Stimulated activated CD8-positive, alpha-beta memory T cell treated with anti-CD3 and anti-CD28 coated beads, Interleukin-4, amount 100 ng/mL, for 24 hours (primary cell): ENCODE measurements at places on chromosomes 13 and 19.

DNA sequence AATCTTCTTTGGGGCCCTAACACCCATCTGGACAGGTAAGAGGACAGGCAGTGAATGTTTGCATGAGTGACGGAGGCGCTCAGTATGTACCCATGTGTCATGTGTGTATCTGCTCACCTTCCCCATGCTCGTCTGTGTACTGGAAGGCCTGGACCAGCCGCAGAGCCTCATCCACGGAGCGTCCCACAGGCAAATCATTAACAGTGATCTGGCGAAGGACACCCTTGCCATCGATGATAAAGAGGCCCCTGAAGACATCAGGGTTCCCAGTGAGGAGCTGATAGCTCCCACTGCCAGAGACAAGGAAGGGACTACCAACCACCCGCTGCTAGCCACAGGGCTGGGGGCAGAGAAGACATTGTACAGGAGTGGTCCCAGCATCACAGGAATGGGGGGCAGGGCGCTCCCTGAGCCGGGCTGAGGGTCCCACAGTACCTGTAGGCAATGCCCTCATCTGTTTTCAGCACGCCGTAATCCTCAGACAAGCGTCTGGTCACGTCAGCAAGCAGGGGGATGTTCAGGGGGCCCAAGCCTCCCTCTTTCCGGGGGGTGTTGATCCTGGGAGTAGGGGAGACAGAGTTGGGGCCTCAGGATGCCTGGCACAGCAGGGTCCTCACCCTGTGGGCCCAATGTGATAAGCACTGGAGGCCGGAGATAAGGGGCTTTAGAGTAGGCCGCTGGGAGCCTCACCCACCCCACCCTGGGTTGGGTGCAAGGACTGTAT, 1.7 kb downstream of the PRDX2 start:
- no peak for DNase-seq

DNA sequence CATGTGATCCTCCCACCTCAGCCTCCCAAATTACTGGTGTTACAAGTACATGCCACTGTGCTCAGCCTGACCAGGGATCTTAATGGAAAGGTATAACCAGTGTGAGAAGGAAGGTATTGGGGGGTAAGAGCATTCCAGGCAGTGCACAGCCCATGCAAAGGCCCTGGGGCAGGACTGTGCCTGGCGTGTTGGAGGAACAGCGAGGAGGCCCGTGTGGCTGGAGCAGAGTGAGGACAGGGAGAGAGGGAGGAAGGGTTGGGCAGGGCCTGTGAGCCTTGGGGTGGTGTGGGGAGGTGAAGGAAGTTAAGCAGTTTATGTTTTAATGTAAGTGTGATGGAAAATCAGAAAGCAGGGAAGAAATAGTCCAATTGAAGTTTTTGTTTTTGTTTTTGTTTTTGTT, 1.6 kb downstream of the TMIGD2 start:
- DNase-seq = no peak

DNA sequence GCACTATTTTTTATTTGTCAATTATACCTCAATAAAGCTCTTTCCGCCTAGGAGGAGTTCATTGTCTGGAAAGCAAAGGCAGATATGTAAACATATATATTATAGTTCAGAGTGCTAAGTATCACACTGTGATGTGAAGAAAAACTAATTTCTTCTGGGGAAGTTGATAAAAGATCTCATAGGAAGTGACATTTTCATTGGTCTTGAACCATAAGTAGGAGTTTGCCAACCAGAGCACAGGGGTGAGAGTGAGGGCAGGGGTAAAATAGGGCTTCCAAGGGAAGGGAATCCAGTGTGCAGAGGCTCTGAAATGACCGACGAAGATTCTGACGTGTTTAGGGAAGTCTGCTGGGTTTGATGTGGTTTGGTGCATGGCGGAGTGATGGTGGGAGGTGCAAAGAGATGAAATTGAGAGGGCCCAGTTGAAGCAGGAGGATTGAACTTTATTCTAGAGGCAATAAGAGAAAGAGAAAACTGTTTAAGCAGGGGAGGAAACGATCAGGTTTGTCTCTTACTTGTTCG, 780 bp upstream of the GTF2F2 start:
- DNase-seq = peak; percentile 36

- DNase-seq = no peak
Measured at GRCh38 chr13:47707414-47707813, 293.7 kb downstream of the SUCLA2 start.

- no peak for DNase-seq
Measured at GRCh38 chr13:36456577-36456976, 24.3 kb downstream of the CCNA1 start.

DNA sequence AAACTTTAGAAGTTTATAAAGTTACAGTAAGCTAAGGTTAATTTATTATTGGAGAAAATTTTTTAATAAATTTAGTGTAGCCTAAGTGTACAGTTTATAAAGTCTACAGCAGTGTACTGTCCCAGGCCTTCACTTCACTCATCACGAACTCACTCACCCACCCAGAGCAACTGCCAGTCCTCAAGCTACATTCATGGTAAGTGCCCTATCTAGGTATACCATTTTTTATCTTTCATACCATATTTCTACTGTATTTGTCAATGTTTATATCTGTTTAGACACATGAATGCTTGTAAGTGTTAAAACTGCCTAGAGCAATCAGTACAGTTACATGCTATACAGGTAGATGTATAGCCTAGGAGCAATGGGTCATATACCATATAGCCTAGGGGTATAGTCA, 12.5 kb downstream of the INTS6 start:
- no peak for DNase-seq

DNA sequence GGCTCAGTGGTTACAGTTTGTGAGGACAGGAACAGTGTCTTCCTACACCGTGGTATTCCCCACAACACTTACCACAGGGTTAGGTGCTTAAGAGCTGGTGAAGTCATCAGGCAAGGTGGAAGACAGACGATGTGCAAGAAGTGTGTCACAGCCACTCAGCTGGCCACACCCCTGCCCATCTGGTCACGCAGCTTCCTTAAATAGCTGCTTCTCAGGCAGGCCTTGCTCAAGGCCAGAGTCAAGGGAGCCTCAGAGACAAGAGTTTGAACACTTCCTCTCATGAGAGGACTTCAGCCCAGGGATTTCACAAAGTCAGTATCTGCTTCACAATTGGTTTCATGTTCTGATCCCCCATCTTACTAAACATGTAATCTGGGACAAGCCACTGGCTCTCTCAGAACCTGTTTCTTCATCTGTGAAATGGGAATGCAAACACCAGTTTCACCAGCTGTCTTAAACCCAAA, 80.3 kb upstream of the FRY start:
- DNase-seq = no peak

DNA sequence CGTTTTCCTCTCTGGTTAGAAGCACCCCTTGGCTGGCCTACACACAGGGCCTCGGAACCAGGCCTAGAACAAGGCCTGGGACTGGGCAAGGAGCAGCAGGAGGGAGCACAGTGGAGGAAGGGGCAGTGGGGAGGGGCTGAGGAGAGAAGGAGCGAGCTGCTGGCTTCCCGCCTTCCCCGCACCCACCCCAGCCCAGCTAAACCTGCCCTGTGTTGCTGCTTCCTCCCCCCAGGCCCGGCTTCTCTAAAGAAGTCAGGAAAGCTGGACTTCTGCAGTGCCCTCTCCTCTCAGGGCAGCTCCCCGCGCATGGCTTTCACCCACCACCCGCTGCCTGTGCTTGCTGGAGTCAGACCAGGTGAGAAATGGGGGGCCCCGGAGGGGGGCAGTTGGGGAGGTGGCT, 24.3 kb downstream of the LYL1 start:
- no peak for DNase-seq

GRCh38 chr19:40143612-40144011, 47.6 kb upstream of the MAP3K10 start:
- DNase-seq = no peak

- no peak for DNase-seq
Measured at GRCh38 chr19:48969276-48970138, 4.4 kb downstream of the FTL start.
